ENCODE measurements at places on chromosomes 5 and 9.

- peaks cover 5% of the 10 kb centered on the region for H3K36me3 ChIP-seq
- no peaks in the 10 kb centered on the region for H3K27me3 ChIP-seq
Measured at GRCh38 chr9:106980551-106981101, 117.7 kb downstream of the ZNF462 start.

DNA sequence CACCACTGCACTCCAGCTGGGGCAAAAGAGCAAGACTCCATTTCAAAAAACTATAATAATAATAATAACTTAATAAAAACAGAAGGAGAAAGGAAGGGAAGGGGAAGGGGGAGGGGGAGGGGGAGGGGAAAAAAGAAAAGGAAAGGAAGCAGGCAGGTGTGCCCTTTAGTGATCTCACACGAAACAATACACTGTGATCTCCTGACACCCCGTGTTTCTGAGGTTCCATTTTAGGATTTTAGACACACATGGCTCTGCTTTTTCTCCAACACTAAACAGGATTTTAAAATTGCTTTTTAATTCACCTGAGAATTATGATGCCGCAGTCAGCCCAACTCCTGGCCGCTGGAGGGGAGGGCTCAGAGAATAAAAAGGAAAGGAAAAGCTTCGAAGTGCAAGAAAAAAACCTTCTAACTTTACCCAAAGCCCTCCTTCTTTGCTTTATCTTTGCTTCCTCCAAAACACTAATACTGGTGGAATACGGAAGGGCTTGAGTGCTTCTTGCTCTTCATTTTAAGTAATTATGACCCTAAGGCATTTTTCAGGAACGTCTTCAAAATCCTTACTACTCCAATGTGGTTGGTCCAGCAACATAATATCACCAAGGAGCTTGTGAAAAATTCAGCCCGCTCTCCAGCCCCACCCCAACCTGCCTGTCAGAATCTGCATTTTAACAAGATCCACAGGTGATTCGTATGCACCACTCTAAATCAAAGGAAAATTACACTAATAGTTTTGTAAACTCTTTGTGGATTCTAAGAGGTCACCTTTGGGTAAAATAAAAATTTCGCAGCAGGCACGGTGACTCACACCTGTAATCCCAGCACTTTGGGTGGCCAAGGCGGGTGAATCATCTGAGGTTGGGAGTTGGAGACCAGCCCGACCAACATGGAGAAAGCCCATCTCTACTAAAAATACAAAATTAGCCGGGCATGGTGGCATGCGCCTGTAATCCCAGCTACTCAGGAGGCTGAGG is 66.0 kb downstream of the MYO10 start:
- H3K27me3 ChIP-seq: no peaks in the 10 kb centered on the region
- H3K27ac ChIP-seq: no peak overlapping the region
- H3K4me1 ChIP-seq: peaks cover 16% of the 10 kb centered on the region
- no peaks in the 10 kb centered on the region for H3K36me3 ChIP-seq

GRCh38 chr5:72654231-72654630 is 147.0 kb upstream of the ZNF366 start:
- no peak overlapping the region for H3K4me3 ChIP-seq
- DNase-seq: no peak
- no peaks in the 10 kb centered on the region for H3K27me3 ChIP-seq
- no peaks in the 10 kb centered on the region for H3K36me3 ChIP-seq
- H3K27ac ChIP-seq: no peak overlapping the region
- no peaks in the 10 kb centered on the region for H3K4me1 ChIP-seq

DNA sequence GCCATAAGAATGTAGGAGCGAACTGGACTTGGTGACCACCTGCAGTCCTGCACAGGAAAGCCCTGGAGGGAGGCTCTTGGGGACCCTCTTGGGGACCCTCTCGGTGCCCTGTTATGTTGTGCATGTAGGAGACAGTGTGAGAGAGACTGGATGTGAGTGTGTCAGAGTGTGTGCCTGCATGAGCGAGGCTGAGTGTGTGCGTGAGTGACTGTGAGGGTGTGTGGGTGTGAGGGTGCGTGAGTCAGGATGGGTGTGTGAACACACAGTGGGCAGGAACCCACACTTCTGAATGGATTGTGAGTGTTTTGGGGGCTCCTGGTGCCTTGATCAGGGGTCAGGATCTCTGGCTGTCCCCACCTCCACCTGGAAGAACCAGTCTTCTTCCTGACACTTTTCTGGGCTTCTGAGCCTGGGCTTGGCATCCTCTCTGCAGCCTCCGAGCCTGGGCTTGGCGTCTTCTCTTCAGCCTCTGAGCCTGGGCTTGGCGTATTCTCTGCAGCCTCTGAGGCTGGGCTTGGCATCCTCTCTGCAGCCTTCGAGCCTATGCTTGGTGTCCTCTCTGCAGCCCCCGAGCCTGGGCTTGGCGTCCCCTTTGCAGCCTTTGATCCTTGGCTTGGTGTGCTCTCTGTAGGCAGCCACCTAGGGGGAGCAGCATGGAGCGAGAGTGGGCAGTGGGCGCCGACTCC is 25.6 kb upstream of the ANKRD33B start:
- H3K4me1 ChIP-seq: peaks cover 2% of the 10 kb centered on the region
- H3K36me3 ChIP-seq: no peaks in the 10 kb centered on the region
- no peak overlapping the region for H3K27ac ChIP-seq
- no peak for DNase-seq
